ENCODE measurements at places on chromosomes 11 and 22. TPM values are rescaled to one million over a fixed set of nuclear protein-coding genes. Genes with fewer than 3 reads are reported as not detected.
A peak's percentile ranks its signal among the peaks of the same experiment; 100 is the strongest.

GRCh38 chr22:28766628-28767027, 5.9 kb upstream of the CCDC117 start:
- DNase-seq = no peak

DNA sequence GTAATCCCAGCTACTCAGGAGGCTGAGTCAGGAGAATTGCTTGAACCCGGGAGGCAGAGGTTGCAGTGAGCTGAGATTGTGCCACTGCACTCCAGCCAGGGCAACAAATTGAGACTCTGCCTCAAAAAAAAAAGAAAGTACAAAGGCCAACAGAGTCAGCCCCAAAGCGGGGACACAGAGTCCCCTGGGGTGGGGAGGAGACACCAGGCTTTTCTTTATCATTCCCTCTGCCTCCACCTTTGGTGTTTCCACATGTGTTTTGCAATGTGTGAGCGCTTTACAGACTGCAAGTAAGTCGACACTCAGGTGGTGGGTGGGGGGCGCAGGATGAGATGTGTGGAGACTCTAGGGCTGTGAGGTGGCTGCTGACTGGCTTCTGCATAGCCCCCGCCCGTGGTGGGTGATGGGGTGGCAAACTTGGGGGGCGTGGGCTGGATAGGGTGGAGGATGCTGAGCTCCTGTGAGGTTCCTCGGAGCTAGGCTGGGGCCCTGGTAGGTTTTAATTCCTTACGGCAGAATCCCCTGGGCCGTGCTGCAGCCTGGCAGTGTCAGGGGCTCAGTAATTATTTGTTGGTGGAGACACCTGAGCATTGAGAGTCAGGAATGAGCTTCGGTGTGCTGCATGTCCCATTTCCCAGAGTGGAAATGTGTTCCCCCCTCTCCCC, 177.2 kb downstream of the CTTN start:
- DNase-seq = no peak

ADM2 gene
- total RNA-seq = 0.69 TPM

GRCh38 chr11:119829402-119829801, 100.4 kb upstream of the NECTIN1 start:
- no peak for DNase-seq

MYO7A gene
- total RNA-seq = 3.6 TPM

GAL3ST3 gene
- total RNA-seq = not detected

LRRC32 gene
- total RNA-seq = 117 TPM

DNA sequence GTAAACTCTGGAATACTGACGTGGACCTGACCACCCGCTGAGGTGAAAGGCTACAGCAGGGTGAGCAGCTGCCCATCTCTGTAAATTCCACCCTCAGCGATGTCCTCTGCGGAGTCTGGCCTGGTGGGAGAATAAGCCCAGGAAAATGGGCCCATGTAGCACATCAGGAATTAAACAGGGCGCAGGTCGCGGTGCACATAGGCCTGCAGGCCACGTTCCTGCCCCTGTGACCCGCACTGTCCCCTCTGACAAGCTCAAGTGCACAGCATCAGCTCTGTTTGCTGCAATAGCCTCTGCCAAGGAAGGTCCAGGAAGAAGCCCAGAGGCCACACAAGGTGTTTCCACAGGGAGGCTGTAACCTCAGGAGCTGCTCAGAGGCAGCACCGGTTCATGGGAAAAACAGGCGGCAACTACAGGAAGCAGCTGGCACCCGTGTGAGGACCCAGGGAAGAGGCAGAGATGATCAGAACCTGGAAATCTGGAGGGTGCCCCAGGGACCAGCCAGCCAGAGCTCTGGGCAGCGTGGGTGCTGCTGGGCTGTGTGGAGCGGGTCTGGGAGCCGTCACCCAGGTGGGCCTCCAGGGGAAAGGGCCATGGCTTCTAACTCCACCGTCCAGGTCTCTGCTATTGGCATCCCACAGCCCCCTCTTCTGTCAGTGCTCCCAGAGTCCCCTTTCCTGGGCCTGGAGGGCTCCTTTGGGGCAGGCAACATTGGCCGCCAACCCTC, 808 bp upstream of the IFITM2 start:
- no peak for DNase-seq

DNA sequence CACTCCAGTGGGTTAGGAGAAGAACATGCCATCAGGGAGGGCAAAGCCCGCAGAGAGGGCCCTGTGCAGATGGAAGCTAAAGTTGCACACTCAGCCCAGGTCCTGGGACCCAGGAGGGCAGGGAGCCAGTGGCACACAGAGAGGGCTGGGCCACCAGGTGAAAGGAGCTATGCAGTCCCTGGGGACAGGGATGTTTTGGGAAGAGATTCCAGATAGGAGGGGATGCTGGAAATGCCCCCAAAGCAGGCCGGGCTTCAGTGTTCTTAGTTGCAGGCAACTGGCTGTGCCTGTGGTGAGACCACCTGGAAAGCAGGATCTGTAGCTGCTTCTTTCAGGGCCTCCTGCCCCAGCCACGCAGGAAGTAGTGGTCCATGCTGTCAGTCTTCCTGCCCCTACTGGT, 19.6 kb downstream of the ANKK1 start:
- DNase-seq = no peak

- DNase-seq = no peak
Measured at GRCh38 chr22:46362203-46362933, 26.9 kb downstream of the TRMU start.

GRCh38 chr11:99979042-99979441, 708.0 kb upstream of the ARHGAP42 start:
- no peak for DNase-seq

- DNase-seq = no peak
Measured at GRCh38 chr11:113992459-113993110, 17.7 kb downstream of the HTR3A start.

DNA sequence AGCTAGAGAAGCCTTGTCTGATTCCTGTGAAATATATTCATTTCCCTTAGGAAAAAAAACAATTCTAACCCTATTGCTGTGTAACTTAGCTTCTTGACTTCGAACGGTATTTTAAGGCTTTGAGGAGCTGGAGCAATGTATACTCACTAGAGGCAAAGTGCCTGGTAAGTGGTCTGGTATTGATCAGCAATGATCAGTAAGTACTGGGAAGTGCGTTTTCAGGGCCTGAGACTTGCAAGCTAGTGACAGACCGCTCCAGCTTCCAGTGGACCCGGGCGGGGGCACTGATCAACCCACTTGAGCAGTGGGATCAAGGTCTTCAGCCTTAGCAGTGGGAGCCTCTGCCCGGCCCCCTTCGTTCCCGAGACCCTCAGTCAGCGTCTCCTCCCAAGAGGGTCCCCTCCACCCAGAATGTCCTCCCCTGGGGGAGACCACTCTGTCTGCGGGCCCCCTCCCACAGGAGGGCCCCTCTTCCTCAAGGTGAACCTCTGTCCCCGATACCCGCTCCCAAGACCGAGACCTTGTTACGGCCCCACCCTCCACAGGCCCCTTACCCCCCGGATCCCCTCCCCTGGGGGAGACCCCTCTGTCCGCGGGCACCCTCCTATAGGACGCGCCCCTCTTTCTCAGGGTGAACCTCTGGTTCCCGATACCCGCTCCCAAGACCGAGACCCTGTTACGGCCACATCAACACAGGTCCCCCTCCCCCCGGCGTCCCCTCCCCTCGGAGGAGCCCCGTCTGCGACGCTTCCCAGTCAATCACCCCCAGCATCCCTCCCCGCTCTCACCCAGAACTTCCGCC, 452 bp upstream of the ATXN10 start:
- peak; percentile 13 for DNase-seq

DNA sequence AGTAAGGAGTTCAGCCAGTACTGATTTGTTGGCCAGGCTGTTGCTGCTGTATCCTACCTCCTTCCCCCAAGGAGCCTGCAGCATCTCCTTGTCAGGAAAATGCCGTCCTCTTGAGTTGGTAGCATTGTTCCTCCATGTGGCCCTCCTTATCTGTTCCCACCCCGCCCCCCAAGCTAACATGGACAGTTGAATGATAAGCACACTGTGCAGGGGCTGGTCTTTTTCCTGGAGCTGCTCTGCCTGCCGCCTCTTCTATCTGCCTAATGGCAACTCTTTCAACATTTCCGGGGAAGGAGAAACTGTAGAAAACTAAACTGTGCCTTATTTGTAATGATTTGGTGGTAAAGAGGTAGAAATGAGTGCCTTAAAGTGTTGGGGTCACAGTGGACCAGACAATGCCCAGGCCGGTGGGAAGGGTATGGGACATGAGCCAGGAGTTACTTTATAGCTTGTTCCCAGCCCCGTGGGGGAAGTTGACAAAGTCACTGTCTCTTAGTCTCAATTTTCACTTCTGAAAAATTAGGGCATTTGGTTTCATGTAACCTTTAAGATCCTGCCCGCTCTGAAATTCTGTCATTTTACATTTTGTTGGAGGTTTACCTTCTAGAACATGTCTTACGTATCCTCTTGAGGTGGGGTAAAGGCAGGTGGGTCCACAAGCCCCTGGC, 4.5 kb downstream of the FAM118A start:
- DNase-seq = no peak

DNA sequence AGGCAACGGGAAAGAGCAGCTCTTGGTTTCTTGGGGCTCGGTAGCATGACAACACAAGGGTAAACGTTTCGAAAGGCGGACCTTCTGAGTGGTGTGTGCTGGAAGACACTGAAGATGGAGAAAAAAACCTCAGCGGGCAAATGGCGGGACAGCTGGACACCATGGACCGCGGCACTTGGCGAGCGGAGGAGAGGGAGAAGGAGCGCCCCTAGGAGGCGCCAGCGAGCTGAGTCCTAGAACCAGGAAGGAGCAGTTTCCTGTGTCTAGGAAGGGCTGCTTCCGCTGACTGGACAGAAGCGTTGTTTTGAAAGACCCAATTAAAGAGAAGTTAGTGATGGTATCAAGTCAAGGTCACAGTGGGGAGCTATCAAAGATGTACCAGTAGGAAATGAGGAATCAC, 44.0 kb upstream of the OPCML start:
- no peak for DNase-seq

ST14 gene
- not detected for total RNA-seq

DNA sequence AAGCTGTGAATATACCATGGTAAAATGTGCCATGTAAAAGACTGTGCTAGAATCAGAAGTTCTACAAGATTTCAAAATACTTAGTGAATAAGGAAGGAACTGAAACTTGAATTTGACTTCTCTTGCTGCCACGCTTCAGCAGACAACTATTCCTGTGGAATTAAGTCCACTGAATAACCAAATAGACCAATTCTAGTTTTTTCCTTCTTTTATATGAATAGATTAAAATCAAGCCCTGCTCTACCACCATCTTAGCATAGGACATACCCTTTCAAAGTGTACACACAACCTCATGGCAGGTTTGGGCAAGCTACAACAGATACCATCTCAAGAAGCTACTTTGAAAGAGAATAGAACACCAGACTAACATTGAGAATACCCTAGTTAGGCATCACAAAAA, 23.4 kb upstream of the CLNS1A start:
- DNase-seq = no peak
